ENCODE measurements at places on chromosomes 2 and 18. TPM values are rescaled to one million over a fixed set of nuclear protein-coding genes. Genes with fewer than 3 reads are reported as not detected.

- DNase-seq: peak; percentile 96
These were observed 50.2 kb downstream of the TEX44 start for GRCh38 chr2:231642631-231643494.

- DNase-seq: no peak
These were observed 81.8 kb downstream of the CERKL start for GRCh38 chr2:181575024-181575649.

- no peak for DNase-seq
These were observed 1.4 kb downstream of the GPBAR1 start for GRCh38 chr2:218262237-218262600.

DNA sequence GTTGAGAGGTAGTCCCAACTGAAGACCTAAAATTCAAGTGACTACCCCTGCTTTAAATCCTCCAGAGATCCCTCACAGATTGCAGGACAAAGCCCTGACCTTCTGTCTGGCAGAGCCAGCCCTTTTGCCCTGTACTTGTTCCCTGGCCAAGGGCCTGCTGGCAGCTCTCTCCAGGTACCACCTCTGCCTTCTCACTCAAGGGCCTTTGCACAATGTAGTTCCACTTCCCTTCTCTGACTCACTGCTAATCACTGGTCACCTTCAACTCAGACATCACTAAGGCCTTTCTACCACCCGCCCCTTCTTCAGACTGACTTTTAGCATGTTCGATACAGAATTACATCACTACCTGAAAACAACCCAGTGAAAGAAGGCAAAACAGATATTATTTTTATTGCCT is 411.0 kb downstream of the TMEM182 start:
- DNase-seq: peak; percentile 9

GRCh38 chr2:132037527-132038178 is 124.1 kb downstream of the ANKRD30BL start:
- DNase-seq: peak; percentile 73

- DNase-seq: no peak
These were observed 184.1 kb downstream of the C1D start for GRCh38 chr2:67878743-67879142.

The RESP18 gene
- not detected for total RNA-seq

The GALR1 gene
- not detected for total RNA-seq

DNA sequence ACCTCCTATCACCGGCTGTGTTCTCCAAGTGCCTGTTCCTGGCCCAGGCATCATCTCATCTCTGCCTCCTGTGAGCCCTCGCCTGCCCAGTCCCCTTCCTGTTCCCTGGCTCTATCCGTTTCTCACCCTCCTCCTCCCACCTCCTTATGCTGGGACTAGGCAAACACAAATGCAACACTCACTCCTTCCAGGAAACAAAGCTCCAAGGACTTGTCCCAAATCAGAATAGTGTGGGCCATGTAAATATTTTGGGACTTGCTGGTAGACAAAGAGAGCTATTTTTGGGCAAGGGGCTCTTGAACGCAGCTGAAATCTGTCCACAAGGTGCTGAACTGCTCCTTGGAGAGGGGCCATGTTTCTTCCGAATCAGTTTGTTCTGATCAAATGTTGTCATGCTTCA is 25.3 kb downstream of the MBP start:
- DNase-seq: no peak

- DNase-seq: peak; percentile 52
These were observed 1.7 kb downstream of the LYPD1 start for GRCh38 chr2:132668189-132668823.

Data from Daoy (cell line).